ENCODE measurements at places on chromosomes 5 and 9.

DNA sequence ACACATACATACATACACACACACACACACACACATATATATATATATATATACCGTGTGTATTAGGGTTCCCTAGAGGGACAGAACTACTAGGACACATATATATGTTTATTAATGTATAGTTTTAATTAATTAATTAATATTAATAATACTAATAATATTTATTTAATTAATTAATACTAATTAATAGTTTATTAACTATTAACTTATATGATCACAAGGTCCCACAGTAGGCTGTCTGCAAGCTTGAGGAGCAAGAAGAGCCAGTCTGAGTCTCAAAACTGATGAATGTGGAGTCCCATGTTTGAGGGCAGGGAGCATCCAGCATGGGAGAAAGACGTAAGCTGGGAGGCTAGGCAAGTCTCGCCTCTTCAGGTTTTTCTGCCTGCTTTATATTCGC lies 398.0 kb upstream of the KIF2A start:
- DNase-seq, result no peak

- no peak for DNase-seq
Observed at GRCh38 chr5:72749362-72749997, 67.0 kb upstream of the TNPO1 start.

DNA sequence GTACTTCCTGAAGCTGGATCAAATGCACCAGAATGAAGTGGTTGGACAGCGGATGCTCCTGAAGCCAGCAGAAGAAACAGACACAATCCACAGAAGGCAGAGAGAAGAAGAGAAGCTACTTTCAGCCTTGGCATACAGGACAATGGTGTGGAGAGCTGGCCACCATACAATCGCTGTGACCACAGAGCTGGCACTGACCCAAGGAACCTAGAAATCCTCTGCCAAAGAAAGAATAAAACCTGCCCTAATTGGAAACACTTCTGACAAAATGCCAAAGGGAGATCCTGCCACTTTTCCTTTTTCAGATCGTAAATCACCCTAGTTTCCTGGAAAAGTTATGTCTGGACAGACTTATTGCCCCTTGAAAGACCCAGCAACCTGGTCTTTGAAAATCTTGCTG lies 77.8 kb downstream of the BAAT start:
- no peak for DNase-seq

DNA sequence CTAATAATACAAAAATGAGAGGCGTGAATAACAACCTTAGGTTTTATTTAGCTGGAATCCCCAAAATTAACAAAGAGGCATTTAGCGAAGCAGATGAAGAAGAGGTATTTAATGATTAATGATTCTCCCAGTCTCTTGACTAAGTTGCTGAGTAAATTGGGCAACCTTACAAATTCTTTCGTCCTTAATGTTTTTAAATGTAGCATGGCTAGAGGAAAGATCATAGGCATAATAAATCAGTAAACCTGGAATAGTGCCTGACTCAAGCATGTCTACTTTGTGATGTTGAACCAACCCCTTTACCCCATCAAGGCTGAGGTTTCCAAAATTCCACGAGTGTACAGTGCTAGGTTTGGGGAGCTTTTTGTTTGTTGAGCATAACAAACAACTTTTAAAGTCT lies 7.9 kb downstream of the BHMT start:
- no peak for DNase-seq

GRCh38 chr9:116451500-116452115 lies 235.5 kb upstream of the TRIM32 start:
- no peak for DNase-seq

Data from astrocyte of the cerebellum (primary cell).